ENCODE measurements at places on chromosomes 12 and 14. TPM values are rescaled to one million over a fixed set of nuclear protein-coding genes. Genes with fewer than 3 reads are reported as not detected.

FSCB gene
- not detected for total RNA-seq

STAT6 gene
- total RNA-seq = 91.2 TPM

FOXG1 gene
- not detected for total RNA-seq

TPH2 gene
- total RNA-seq = not detected

PCED1B gene
- total RNA-seq = 1.9 TPM

ACSM4 gene
- not detected for total RNA-seq

TSPAN8 gene
- total RNA-seq = not detected

SPIC gene
- not detected for total RNA-seq

CHGA gene
- total RNA-seq = 0.29 TPM

OLR1 gene
- total RNA-seq = 0.64 TPM

SRSF5 gene
- 108 TPM for total RNA-seq

TGM1 gene
- 0.64 TPM for total RNA-seq

RNU7-1 gene
- total RNA-seq = not detected

ZFHX2 gene
- 0.93 TPM for total RNA-seq

COX6A1 gene
- 459 TPM for total RNA-seq

NXPH4 gene
- total RNA-seq = 2.5 TPM

ARHGAP9 gene
- 0.24 TPM for total RNA-seq

TAS2R19 gene
- total RNA-seq = 6.9 TPM

PPP4R4 gene
- total RNA-seq = 0.58 TPM

GPR68 gene
- 3.7 TPM for total RNA-seq

FGF23 gene
- not detected for total RNA-seq

RPL10L gene
- total RNA-seq = not detected

LHX5 gene
- total RNA-seq = not detected

RND1 gene
- total RNA-seq = 14.9 TPM

CAPZA3 gene
- total RNA-seq = not detected

NPAS3 gene
- total RNA-seq = 0.34 TPM

PUS1 gene
- 20.0 TPM for total RNA-seq

CD163L1 gene
- total RNA-seq = 1.8 TPM

OR6C74 gene
- not detected for total RNA-seq

OTUB2 gene
- 5.7 TPM for total RNA-seq

CEBPE gene
- total RNA-seq = not detected

OAS2 gene
- total RNA-seq = 80.4 TPM

ABCD2 gene
- total RNA-seq = not detected

HIP1R gene
- total RNA-seq = 143 TPM

TESPA1 gene
- not detected for total RNA-seq

HSPB8 gene
- 31.5 TPM for total RNA-seq

KRT4 gene
- not detected for total RNA-seq

POTEM gene
- not detected for total RNA-seq

SERPINA3 gene
- 0.10 TPM for total RNA-seq

HCAR1 gene
- 0.15 TPM for total RNA-seq

PTPN11 gene
- 82.7 TPM for total RNA-seq

MDGA2 gene
- total RNA-seq = 0.12 TPM

ABHD12B gene
- total RNA-seq = not detected

CNTN1 gene
- under 0.01 TPM for total RNA-seq

TAS2R8 gene
- not detected for total RNA-seq

TMPRSS12 gene
- total RNA-seq = not detected

LTBR gene
- total RNA-seq = 186 TPM

TMEM253 gene
- 0.19 TPM for total RNA-seq

PRKAG1 gene
- 56.5 TPM for total RNA-seq

ARID4A gene
- total RNA-seq = 7.0 TPM

GLT1D1 gene
- not detected for total RNA-seq
